Esophagus squamous epithelium (tissue), 5 donors: ENCODE measurements at places on chromosomes 3 and 15.

DNA sequence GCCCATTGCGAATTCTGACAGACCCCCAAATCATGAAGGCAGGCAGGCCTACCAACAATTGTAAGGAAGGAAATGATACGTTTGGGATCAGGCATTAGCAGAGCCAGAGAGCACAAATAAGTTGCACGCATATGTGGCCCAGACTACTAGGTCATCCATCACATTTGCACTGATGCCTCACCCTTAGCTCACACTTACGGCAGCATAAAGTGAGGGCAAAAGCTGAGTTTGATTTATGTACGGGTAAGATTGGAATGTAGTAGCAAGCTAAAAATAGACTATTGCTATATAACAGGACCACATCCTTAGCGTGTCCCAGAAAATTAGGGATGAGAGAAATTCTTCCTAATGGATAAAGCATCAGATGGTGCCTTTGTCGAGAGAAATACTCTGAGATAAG is 58.6 kb downstream of the QTRT2 start:
- DNase-seq: no peak

DNA sequence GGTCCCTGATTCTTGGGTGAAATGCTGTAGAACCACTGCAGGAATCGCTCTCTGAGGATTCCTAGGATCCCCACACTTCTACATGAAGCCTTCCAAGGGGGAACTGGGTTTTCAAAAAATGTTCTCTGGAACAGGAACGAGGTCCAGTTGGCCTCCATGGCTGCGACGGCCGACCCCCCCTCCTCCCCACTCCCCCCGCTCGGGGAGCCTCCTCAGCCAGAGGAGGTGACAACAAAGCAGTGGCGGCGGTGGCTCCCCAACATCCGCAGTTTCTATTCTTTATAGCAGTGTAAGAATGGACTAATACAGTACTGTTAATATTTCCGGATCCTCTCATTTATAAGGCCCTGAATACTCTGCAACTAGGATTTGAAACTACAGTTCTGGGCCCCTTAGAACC is 84.0 kb upstream of the PLAAT1 start:
- no peak for DNase-seq

- DNase-seq: no peak
Measured at GRCh38 chr3:184234224-184234623, 4.8 kb downstream of the VWA5B2 start.

GRCh38 chr3:183725387-183725786 is 27.8 kb downstream of the YEATS2 start:
- DNase-seq: no peak

- no peak for DNase-seq
Measured at GRCh38 chr3:133547432-133548041, 25.9 kb upstream of the CDV3 start.

DNA sequence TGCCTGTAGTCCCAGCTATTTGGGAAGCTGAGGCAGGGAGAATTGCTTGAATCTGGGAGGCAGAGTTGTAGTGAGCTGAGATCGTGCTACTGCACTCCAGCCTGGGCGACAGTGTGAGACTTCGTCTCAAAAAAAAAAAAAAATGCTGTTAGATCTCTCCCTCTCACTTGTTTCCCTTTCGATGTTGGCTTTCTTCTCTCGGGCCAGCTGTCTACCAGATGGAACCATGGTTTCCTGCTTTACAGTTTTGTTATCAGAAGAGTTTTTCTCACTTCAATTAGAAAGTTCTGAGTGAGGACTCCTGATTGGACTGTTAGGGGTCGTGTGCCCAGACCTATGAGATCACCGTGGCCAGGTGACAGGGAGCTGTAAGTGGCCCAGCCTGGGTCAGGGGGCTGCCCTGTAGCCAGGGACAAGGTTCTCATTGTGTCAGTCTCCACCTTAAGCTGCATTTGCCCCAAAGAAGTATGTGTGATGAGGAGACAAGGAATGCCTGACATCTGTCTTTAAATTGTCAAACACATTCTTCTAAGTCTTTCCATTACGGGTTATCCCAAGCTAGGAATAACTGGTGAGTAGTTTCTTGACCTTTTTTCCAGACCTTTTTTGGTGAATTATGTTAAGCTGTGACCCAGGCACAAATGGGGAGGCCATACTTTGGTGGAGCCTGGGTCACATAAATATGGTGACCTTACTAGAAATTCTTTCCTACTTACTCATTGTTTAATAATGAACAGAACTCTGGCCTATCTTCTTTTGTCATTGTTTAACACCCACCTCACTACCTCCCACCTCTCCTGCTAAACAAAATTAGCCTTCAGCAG is 25.2 kb downstream of the SNAPC5 start:
- no peak for DNase-seq

- DNase-seq: no peak
Measured at GRCh38 chr3:85037203-85037602, 78.4 kb downstream of the CADM2 start.

DNA sequence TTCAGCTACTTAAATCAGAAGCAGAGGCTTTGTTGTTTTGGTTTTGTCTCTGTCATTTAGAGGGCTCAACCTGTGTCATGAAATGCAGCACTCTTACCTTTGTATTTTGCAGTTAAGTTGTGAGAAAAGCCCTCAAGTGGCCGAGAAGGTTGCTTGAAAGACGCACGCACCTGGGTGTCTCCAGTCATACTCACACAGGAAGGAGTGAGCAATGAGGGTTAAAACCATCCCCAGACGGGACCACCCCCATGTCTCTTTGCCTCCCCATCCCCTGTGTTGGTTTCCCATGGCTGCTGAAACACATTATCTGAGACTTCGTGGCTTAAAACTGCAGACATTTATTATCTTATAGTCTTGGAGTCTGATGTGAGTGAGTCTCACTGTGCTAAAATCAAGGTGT is 376.1 kb upstream of the CFAP20DC start:
- DNase-seq: no peak
